ENCODE measurements at places on chromosomes 2 and 18.

DNA sequence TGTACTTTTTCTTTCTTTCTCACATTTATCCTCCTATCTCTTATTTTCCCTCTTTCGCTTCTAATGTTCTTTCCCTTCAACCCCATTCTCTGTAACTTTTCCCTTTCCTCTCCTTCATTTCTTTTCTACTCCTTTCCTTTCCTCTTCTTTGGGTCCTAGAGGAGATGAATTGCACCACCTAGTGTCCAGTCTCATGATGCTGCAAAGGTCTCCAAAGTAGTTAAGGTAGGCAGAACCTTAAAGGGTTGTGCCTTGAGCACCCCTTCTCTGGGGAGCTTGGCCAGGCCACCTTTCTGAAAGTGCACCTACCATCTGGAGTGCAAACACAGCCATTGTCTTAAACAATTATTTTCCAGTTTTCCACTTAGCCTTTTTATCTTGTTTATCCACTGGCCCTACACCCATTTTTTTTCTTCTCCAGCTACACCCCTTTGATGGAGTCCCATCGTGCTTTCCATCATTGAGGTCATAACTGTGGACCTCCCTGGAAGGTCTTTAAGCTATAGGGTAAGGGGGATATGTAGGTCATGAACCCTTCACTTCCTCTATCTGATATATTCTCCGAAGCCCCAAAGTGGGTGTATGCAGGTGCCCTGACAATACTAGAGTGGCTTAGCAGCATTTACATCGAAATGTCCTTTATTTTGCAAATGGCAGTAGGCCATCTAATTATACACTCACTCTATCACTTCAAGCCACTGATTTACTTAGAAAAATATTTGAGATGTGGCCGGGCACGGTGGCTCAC lies 155.9 kb downstream of the ESCO1 start:
- DNase-seq: no peak

- no peak for DNase-seq
These were observed 52.6 kb upstream of the HS6ST1 start for GRCh38 chr2:128371248-128371630.

- no peak for DNase-seq
These were observed 34.4 kb upstream of the ACADL start for GRCh38 chr2:210259687-210260086.

- DNase-seq: no peak
These were observed 10.5 kb downstream of the CROCC2 start for GRCh38 chr2:240916571-240917008.

- no peak for DNase-seq
These were observed 274.9 kb upstream of the UBE2E3 start for GRCh38 chr2:180705551-180705950.

- DNase-seq: peak; percentile 66
These were observed 727 bp downstream of the FBXO11 start for GRCh38 chr2:47905386-47906156.

DNA sequence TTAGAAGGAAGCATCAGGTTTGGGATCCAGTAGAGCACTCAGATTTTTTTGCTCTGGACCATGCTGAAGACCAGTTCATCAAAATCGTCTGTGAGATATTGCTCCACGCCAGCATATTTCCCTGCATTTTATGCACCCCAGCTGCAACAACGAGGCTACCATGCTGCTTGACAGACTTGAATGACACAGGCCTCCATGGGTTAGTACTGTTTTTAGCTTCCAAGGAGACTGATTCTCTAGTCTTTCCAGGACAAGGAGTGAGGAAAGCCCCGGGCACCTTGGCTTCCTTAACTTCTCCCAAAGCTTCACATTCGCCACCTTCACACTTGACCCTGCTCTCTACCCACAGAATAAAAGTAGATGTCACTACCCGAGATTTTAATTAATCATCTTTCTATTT lies 17.5 kb downstream of the BOD1L2 start:
- DNase-seq: no peak

- no peak for DNase-seq
These were observed 306.4 kb downstream of the LPIN1 start for GRCh38 chr2:12052796-12053195.

DNA sequence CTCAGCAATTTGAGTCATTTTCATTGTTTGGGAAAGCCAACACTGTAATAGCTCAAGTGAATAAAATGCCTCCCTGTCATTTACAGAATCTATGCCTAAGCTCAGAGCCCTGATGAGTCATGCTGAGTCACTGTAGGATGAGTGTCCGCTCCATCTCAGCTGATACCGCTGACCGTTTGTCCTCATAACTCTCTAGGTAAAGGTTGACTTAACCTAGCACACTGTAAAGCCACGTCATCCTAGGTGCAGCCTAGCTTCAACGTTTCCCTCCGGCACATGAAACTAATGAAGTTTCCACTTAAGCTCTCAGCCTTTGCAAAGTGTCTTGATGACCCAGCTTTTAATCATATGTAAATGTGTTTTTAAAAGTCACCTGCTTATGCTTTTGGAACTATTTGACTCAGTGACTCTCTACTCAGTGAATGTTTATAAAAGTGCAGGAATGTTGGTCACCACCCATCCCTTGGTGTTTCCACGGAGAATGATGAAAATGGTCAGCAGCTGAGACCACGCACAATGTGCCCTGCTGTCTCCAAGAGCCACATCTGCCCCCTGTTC lies 154.0 kb downstream of the PMAIP1 start:
- DNase-seq: no peak

GRCh38 chr2:225100269-225100668 lies 58.0 kb upstream of the DOCK10 start:
- DNase-seq: no peak

DNA sequence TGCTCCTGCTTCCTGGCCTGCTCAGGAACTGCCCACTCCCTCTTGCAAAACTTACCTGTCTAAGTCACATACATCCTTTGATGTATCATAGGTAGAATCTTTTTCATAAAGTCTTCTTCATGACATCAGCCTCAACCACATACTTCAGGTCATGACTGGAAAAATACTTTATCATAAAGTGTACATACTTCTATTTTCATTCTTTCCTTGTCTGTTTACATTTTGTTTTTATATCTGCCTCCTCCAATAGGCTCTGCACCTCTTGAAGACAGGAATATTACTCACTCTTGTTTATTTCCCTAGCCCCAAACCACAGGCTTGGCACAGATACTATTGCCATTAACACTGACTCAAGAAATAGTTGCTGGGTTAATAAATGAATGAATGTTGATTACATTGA lies 43.6 kb upstream of the ZNF804A start:
- DNase-seq: no peak

All from CD4-positive, alpha-beta T cell treated with Interleukin-21 for 1 hour (primary cell).